ENCODE measurements at places on chromosomes 1 and 21.

DNA sequence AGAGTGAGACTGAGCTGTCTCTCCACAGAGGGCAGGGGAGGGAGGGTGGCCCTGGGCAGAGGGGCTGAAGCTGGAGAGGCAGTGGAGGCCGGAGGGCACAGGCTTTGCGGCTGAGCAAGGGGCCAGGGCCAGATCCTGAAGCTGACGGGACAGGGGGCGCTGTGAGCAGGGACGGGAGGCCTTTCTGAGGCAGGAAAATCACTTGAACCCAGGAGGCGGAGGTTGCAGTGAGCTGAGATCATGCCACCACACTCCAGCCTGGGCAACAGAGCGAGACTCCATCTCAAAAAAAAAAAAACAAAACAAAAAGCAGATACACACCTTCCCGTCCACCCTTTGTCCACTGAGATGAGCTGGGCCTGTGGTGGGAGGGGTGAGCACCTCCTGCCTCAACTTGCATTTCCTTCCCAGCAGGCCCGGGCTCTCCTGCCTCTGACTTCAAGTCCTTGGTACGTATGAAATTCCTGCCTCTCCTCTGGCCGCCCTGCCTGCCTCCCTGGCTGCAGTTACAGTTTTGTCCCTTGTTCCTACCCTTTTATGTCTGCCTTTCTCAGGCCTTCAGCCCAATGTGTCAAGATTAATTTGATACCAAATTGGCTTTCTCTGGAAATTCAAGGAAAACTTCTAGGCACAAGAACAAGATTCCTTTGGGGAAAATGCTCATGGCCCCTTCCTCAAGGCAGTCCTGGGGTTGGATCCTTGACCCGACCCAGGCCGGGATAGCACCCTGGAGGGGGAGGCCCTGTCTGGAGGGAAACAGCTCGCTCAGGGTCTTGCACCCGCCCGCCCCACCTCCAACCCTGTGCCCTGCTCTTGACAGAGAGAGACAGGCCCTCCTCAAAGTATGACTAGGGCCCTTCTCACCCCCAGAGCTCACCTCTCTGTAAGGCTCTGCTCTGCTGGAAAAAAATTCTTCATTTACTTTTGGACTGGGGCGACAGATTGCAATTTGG is 11.2 kb upstream of the ADAMTSL4 start:
- no peak for DNase-seq

- no peak for DNase-seq
Measured at GRCh38 chr1:207342332-207342731, 20.9 kb downstream of the CD55 start.

- no peak for DNase-seq
Measured at GRCh38 chr1:198890214-198890930, 251.5 kb downstream of the PTPRC start.

DNA sequence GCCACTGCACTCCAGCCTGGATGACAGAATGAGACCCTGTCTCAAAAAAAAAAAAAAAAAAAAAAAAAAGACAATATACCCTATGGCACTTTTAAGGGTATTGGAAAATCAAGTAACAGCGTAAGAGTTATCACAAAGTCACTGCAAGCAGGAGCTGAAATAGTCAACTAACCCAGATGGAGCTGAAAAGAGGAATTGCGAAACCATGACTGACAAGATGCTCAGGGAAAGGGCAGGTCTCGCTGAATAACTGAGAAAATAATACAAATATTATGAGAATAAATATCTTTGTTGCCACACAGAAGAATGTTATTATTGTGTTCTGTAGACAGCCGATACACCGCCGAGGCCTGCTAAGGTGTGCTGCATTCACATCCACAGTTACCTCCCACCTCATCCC is 17.8 kb downstream of the HLCS start:
- DNase-seq, result no peak

DNA sequence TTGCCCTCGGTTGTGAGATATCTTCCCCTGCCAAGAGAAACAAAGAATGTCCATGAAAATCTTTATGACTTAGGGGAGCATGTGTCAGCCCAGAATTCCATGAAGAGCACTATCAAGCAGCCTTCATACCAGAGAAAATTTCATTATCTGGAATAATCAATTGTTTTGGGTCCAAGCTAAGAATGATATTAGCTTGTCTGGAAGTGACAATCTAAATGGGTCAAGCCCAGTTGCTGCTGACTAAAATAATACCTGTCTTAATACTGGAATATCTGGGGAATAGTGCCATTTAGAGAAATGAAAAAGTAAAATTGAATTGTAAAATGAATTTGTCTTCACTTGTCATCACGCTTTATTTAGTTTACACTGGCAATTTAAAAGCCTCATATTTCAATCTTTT is 407.4 kb downstream of the PLA2G4A start:
- DNase-seq, result no peak

DNA sequence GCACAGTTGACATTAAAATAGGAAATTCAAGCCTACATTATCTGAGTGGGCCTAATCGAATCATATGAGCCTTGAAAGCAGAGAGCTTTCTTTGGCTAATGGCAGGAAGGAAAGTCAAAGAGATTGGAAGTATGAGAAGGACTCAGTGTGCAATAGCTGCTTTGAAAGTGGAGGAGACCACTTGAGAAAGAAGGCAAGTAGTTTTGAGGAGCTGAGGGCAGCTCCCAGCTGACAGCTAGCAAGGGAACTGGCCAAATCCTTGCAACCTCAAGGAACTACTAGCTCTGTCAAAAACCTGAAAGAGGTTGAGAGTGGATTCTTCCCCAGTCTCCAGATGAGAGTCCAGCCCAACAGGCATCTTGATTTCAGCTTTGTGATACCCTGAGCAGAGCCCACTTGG is 149.0 kb upstream of the CACYBP start:
- no peak for DNase-seq

DNA sequence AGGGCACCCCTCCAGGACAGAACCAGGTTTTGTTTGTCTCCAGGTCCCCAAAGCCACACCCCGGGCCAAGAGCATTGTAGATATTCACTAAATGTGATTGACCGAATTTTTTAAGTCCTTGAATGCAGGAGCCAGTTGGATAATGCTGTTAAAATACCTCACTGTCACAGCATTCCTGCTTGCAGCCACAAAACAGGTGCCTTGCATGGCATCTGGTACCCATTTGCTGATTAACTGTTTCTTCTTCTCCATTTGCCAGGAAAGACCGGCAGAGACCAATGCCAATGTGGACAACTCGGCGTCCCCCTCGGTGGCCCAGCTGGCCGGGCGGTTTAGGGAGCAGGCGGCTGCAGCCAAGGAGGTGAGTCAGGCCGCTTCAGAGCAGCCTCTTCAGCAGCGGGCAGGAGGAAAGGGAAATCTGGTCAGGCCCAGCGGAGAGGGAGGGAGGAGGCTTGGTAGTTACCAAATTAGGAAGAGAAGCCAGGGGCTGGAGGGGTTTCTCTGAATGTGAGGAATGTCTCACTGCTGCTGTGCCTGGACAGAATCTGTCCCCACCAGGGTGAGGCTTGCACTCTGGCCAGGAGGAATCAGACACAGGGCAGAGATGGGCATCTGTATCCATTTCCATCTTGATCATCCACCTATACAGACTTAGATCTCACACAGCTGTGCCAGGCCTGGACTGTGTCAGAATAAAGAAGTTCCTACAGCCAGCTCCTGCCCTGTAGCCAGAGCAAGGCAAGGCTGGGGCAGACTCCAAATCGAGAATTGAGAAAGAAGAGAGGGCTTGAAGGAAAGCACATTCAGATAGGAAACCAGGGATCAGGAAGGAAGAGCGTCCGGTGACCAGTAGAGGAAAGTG is 37.9 kb upstream of the MPZL1 start:
- no peak for DNase-seq

- DNase-seq, result no peak
Measured at GRCh38 chr1:44553771-44554170, 120.5 kb downstream of the TMEM53 start.

- no peak for DNase-seq
Measured at GRCh38 chr1:170134521-170134920, 11.2 kb upstream of the NTMT2 start.

GRCh38 chr1:31985430-31985829 is 28.2 kb upstream of the KHDRBS1 start:
- no peak for DNase-seq

GRCh38 chr1:107454791-107455190 is 314.0 kb downstream of the NTNG1 start:
- DNase-seq, result no peak

DNA sequence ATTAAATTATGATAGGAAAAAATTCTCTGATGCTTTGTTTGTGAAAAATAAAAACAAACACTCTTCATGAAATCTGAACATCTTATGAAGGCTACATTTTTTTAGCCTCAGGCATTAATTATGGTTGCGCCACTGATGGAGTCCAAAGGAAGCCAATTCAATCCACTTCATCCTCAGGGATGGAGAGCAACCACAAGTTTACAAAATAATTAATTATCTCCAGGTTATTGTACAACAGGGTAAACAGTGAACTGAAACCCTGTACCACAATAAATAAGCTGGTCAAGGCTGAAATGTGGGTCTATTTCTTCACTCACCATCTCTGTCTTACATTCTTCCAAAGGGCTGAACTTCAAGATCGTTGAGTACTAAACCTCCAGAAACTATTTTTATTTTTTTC is 49.2 kb downstream of the MRPL39 start:
- DNase-seq, result no peak

GRCh38 chr1:242435200-242435599 is 89.3 kb downstream of the PLD5 start:
- no peak for DNase-seq

DNA sequence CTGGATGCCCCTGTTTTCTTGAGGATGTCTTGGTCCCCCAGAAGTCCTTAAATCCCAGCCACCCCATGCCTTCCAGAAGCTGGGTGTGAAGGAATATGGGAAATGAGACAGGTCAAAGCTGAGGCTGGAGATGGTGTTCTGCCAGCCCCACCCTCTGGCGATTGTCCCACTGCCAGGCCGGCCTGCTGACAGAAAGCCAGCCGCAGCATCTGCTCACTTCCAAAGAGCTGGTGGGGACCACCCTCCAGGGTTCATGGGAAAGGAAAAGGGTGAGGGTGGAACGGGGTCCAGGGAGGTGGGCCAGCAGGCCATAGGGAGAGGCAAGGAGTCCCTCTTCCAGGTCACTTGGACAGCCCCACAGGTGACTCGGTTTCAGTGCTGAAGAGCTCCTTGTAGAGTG is 1.9 kb upstream of the LINGO4 start:
- no peak for DNase-seq

DNA sequence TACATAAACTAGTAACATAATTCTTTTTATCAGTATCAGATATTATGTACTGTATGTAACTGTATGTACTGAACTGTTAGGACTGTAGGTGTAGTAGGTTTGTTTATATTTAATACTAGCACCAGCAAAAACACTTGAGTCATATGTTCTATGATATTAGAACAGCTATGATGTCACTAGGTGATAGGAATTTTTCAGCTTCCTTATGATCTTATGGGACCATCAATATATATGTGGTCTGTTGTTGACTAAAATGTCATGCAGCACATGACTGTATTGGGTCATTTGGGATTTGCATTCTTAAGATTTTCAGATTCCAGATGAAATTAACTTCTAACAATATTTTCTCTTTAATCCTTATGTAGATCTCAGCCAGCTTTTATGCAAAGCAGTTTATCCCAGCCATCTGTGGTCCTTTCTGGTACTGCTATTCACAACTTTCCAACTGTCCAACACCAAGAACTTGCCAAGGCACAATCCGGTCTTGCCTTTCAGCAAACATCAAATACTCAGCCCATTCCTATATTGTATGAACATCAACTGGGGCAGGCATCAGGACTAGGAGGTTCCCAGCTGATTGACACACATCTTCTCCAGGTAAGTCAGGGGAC is 38.3 kb upstream of the MYOCOS start:
- DNase-seq, result no peak

- DNase-seq, result no peak
Measured at GRCh38 chr1:18749569-18749968, 109.9 kb downstream of the TAS1R2 start.

- no peak for DNase-seq
Measured at GRCh38 chr1:42456754-42457089, 379 bp downstream of the PPCS start.

DNA sequence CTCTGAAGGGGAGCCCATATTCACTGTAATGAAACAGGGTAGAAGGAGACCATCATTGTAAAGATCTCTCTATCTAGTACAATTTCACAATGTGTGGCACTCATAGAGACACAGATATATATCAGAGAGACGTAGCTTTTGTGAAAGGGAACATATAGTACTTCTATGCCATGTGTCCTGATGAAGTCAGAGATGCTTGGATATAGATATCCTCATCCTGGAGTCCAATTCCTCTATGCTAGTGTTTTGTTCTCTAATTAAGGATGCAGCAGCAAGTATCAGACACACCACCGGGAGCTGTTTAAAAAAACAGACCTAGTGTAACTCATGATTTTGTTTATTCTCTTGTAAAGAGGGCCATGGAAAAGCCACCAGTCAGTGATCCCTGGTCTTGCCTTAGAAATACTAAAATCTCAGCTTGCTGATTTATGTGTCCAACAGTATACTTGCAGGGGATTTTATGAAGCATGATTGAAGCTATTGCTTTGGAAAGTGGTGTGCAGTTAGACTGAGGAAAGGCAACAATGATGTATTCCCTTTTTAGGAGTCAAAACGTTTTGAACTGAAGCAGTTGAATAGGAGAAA is 2.5 kb downstream of the NCAM2 start:
- no peak for DNase-seq

- DNase-seq, result no peak
Measured at GRCh38 chr21:43864962-43865539, at the start of gene AGPAT3. AGPAT3 (plus strand) TSS chr21:43865223; CDS start chr21:43959682, 94,459 bp downstream.

DNA sequence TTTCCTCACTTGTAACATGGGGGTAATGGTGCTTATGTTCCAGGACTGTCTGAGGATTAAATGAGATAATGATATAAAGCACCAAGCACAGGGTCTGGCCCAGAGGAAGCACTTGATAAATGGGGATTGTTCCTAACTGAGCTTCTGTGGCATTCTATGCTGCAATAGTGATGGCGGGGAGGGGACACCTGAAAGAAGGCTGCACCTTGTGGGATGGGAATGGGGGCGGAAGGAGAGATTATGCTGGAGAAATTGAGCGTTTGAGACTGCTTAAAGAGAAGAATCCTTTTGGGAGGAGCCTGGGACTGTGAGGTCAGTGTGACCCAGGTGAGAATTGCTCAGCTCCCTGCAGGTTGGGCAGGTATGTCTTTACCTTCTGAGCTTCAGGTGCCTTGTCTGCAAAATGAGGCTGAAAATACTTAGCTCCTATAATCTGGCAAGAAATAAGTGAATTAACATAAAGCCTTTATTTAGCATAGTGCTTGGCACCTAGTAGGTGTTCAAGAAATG is 55.9 kb upstream of the CTPS1 start:
- DNase-seq, result no peak

DNA sequence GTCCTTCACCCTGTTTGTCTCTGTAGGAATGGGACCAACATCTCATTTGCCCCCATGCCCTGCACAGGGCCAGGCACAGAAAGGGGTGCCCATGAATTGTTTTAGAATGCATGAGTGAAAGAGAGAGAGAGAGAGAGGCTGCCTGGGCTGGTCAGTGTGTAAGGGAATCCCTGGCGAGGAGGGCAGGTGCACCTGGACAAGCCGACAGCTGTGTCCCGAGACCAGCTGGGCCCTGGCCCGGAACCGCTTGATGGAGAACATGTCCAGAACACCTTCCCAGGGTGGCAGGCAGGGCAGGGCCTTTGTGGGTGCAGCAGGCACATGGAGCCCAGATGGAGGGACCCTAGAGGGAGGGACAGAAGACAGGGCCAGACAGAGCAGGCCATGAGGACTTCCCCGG is 22.7 kb downstream of the SPOCD1 start:
- DNase-seq, result peak; percentile 11

Measured in right hindlimb (tissue), 1 donor.